Activated CD4-positive, alpha-beta T cell treated with anti-CD3 and anti-CD28 coated beads for 24 hours (primary cell): ENCODE measurements at places on chromosomes 3 and 15.

- DNase-seq: no peak
Measured at GRCh38 chr3:16480861-16481545, 32.5 kb downstream of the RFTN1 start.

DNA sequence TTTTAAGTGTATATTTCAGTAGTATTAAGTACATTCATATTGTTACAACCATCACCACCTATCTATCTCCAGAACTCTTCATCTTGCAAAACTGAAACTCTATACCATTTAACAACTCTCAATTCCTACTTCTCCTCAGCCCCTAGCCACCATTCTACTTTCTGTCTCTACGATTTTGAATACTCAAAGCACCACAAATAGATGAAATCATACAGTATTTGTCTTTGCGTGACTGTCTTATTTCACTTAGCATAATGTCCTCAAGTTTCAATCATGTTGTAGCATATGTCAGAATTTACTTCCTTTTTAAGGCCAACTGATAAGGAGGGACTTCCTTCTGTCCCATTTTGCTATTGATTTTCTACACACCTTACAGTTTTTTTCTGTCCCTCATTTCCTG, 593.3 kb downstream of the FHIT start:
- no peak for DNase-seq

- DNase-seq: no peak
Measured at GRCh38 chr3:16203031-16203430, 28.6 kb downstream of the GALNT15 start.

- no peak for DNase-seq
Measured at GRCh38 chr15:97522347-97522746, 438.2 kb upstream of the ARRDC4 start.

GRCh38 chr3:141960731-141961130, 84.3 kb downstream of the ATP1B3 start:
- no peak for DNase-seq

DNA sequence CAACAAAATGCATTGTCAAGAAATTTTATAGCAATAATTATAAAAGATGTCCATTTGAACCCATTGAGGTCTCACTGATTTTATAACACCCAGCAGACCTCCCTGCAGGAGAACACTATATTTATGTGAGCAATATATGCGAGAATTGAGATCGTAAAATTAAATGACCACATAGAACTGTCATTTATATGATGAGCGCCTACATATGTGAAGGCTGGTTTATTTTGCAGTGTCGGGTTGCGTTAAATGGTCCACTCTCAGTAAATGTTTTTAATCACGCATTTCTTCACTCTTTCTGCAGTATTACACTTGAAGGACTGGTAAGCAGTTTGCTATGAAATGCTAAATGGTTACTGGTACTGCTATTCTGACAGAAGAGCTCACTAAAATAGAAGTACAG, 408.5 kb upstream of the AGTR1 start:
- no peak for DNase-seq

- no peak for DNase-seq
Measured at GRCh38 chr3:183537295-183537730, 18.2 kb downstream of the KLHL6 start.

DNA sequence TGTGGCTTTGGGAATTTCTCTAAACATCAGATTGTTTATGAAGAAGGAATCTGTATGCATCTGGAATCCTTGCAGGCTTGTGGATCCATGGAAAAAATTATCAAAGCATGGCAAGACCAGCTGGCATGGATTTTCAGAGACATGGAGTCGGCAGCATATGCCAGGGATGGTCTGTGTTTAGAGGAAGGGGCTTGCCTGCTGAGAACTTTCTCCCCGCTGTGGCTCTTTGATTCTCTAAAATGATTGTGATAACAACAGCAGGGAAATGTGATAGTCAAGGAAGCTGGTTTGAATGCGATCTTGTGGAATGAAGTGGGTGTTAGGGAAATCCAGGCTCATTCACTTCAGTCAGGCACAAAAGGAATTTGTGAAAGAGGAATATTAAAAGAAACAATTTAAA, 245.7 kb upstream of the THRB start:
- no peak for DNase-seq

GRCh38 chr3:31184261-31185061, 290.0 kb upstream of the GADL1 start:
- DNase-seq: no peak

DNA sequence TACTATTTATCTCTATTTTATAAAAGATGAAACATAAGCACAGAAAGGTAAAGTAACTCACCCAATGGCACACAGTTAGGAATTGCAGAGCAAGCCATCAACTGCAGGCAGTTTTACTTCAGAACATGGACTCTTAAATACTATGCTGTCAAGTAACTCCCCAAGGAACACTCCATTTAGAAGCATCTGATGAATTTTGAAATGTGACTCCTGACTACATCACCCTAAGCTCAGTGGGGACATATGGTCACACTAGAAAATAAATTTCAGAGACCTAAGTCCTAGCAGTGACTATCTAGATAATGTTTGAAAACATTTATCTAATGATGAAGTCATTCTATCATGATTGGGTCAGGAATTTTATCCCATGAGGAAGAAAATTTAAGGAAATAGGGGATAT, 272.8 kb upstream of the ARRDC4 start:
- no peak for DNase-seq

- peak; percentile 13 for DNase-seq
Measured at GRCh38 chr3:197750858-197751737, 1.4 kb downstream of the FYTTD1 start.

GRCh38 chr3:127792541-127793292, 29.6 kb downstream of the MGLL start:
- no peak for DNase-seq

GRCh38 chr3:182045736-182046135, 334.0 kb downstream of the SOX2 start:
- DNase-seq: no peak

GRCh38 chr3:122092460-122093165, 37.5 kb downstream of the CD86 start:
- peak; percentile 38 for DNase-seq

DNA sequence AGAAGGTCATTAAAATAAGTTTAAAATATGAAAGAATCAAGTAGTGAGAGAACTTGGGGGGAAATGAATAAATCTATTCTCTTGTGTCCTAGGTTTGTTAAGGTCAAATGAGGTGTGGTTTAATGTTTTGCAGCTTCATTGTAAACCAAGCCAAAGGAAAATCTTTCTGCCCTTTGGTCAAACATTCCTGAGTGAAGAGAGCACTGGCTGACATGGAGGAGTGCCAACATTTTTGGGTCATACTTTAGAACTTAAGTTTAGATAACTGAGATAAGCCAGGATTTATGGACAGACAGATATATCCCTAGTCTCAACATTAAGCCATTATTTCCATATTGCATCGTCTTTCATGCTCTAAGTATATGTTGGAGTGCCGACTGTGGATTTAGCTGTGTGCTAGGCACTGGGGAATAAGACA, 66.4 kb downstream of the PTPRG start:
- no peak for DNase-seq

- no peak for DNase-seq
Measured at GRCh38 chr3:24829629-24830229, 335.1 kb upstream of the THRB start.

- DNase-seq: no peak
Measured at GRCh38 chr3:194964809-194965208, 279.1 kb downstream of the FAM43A start.

GRCh38 chr3:111858642-111859041, 423 bp upstream of the PHLDB2 start:
- DNase-seq: no peak

GRCh38 chr3:78670746-78671145, 1097.1 kb downstream of the ROBO1 start:
- no peak for DNase-seq

DNA sequence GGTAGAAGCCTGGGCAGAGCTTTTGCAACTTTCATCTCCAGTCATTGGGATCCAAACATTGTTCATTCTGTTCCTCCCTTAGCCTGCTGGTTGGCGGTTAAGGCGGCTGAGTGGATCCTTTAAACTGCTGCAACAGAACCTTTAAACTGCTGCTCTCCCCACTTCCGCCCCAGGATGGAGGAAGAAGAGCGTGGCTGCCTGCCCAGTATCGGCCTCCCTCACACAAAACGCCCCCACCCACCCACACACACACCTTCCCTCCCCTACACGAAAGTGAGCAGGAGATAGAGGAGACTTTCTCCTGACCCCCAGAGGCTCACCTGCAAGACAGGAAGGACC, 460 bp upstream of the ZMAT3 start:
- peak; percentile 12 for DNase-seq

GRCh38 chr3:136106101-136106500, 90.0 kb downstream of the MSL2 start:
- no peak for DNase-seq

DNA sequence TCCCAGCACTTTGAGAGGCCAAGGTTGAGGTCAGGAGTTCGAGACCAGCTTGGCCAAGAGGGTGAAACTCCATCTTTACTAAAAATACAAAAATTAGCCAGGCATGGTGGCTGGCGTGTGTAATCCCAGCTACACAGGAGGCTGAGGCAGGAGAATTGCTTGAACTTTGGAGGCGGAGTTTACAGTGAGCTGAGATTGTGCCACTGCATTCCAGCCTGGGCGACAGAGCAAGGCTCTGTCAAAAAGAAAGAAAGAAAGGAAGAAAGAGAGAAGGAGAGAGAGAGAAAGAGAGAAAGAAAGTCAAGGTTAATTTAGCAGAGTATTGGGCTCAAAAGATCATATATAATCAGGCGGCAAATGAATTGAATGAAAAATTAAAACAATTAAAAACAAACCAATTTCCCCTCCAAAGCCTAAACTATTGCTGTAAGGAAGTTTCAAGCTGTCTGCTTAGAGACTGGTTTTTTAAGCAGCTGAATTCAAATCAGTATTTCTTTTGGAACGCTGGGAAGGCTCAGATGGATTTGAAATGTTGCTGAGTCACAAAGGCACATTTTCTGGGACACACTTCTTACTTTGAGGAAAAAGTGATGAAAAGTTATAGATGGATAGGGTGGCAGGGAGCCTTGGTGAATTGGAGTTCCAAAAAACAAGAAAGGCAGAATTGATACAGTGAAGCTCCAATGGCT, 81.3 kb upstream of the BHLHE40 start:
- DNase-seq: no peak

DNA sequence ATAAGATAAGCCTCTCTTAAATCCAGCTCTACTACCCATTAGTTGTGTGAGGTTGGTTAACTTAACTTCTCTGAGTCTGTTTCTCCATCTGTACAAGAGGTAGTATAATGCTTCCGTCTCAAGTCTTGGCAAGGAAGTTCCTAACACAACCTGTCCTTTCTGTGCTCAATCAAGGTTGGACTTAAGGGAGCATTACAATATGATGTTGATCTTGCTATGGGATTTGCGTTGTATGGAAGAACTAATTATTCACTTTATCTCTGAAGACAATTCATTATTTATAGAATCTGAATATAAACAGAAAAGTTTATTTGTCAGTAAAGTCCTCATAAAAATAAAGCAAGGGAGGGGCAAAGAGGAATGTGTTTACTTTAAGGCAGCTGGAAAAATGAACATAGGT, 18.9 kb upstream of the SPTSSB start:
- no peak for DNase-seq

- DNase-seq: peak; percentile 14
Measured at GRCh38 chr3:61894988-61895935, 333.9 kb downstream of the PTPRG start.

DNA sequence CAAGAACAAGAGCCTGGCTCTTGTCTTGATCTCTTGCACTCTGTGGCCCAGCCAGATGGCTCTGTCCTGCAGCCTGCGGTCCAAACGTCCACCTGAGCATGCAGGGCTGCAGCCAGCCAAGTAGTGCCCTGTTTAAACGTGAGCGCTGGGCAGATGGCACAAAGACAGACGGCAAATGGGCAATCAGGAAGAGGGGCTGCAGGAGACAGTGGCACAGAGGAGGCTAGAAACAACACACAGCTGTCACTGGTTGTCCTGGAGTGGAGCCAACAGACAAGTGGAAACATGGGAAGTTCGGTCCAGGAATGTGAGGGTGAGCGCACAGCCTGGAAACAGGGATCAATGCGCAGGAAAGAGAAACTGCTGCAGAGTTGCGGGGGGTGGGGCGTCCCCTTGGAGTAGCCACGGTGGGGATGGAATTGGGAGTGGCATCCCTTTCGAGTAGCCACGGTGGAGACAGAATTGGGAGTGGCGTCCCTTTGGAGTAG, 10.7 kb upstream of the ZXDC start:
- DNase-seq: no peak

GRCh38 chr3:111616417-111617105, 21.4 kb upstream of the ZBED2 start:
- DNase-seq: no peak

DNA sequence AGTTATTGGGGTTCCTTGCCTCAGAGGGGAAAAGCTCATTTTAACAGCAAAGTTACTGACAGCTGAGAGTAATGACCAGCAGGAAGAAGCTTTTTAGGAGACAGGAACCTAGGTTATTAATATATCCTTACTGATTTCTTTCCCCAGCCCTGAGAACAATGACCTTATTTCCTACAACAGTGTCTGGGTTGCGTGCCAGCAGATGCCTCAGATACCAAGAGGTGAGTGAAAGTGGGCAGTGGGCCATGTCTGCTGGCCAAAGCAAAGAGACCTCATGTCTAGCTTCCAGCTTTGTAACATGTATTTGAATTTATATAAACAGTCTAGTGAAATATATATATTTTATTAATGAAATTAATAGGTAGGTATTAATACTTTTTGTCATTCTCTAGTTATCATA, 5.0 kb downstream of the CCNDBP1 start:
- DNase-seq: no peak

DNA sequence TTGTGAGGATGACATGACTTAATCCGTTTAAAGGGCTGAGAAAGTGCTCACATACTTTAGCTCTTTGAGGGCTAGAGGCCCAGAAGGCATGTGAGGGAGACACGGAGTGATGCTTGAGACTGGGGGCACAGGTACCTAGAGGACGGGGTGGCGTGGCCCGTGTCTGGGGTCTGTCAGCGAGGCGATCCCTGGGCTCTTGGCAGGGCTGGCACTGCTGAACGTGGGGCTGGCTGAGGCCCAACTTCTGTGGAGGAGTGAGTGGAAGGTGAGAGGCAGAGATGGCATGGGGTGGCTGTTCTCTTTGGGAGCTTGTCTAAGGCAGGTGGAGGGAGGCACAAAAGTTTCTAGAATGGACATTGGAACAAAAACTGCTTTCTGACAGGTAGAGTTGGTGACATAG, 9.5 kb downstream of the SEMA4B start:
- DNase-seq: no peak

DNA sequence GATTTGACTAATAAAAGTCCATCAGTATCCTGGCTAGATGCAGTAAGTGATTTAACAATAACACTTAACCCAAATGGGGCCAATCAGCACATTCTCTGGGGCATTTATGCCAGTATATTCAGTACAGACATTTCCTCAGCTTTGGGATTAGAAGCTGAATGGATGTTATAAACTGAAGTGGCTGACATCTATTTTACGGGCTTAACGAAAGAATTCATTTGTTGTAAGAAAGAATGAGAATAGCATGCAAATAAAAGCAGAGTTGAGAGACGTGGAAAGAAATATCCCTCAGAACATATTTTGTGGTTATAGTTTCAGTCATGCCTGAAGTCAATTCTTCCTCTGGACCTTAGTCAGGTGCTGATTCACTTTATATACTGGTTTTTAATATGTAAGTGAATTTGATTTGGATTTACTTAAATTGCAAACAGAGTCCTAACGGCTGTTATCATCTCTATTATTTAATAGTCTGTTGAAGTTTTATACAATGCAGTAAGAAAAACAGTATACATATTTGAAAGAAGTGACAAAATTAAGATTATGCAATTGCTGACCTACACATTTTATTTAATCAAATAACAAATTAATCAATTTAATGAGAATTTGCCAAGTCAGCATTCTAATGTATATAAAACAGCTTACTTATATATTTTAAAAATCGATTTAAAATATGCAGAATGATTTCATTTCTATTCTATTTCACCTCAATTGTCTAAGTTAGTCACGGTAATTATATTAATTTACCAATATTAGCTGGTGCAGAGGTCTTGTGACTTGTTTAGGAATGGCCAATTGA, 513.9 kb upstream of the CADM2 start:
- no peak for DNase-seq
